ENCODE measurements at places on chromosomes 4 and X. TPM values are rescaled to one million over a fixed set of nuclear protein-coding genes. Genes with fewer than 3 reads are reported as not detected.

DNA sequence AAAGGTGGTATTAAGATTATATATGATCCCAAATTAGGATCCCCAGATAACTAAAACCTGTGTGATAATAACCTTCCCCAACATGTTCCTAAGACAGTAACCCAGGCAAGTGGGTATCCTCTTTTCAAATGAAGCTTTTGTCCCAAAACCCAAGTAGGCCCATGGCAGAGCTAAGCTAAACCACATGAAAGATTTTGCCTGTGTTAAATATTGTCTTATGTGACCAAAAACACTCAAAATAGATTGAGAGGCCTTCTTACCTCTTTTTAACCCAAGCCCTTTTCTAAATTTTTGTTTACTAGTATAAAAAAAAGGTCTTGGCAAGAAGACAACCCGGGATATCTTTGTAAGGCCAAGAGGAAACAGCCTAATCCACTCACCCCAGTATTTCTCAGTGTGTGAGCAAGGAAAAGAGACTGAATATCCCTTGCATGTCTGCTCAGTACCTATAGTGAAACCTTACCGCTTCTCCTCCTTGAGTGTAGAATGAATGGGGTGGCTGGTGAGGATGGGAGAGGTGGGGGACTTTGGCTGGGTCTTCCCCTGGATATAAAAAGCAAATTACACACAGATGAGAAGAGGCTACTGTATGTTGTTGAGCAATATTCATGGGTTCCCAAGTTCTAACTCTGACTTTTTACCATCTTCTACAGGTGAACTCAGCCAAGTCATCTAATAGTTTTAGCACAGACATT is 188.8 kb upstream of the BMP3 start:
- DNase-seq, result no peak

DNA sequence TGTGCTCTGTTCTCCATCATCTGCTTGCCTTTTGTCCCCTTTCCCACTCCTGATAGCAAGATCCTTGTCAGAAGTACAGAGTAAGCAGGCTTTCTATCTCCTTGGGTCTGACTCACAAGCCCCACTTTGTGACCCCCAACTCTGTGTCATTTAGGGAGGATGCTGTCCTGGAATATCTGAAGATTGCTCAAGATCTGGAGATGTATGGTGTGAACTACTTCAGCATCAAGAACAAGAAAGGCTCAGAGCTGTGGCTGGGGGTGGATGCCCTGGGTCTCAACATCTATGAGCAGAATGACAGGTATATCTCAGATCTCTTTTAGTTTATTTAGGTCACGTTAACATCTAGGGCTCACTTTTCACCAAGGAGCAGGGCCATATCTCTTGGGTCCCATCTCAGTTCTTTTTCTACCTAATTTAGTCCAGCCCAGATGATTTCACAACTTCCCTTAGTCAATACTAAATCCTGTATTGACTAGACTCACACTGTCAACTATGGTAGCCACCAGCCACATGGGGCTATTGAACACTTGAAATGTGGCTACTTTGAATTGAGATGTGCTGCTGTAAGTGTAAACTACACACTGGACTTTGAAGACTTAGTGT is 64.3 kb downstream of the MSN start:
- no peak for DNase-seq

GRCh38 chr4:108172231-108172752 is 3.6 kb upstream of the LEF1 start:
- no peak for DNase-seq

- no peak for DNase-seq
Measured at GRCh38 chr4:31467781-31468180, 747.6 kb downstream of the PCDH7 start.

- no peak for DNase-seq
Measured at GRCh38 chr4:8760561-8760960, 111.1 kb downstream of the HMX1 start.

- no peak for DNase-seq
Measured at GRCh38 chr4:182124359-182124758, 118.8 kb upstream of the TENM3 start.

DNA sequence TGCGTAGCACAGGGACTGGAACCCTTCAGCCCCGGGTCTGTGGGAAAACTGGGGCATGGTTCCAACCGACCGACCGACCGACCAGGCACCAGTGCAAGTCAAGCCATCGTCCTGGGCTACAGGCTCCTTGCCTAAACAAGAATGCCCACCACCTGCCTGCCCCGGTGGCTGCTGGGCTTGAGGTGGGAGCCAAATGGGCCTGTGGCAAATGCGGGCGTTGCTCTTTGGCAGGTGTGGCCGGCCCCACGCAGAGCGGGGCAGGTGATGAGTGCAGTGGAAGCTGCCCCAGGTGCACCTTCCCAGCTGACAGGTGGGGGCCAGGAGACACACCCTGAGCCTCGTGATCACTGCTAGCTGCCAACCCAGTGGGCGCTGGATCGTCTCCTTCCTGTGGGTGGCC is 77.9 kb downstream of the MTMR1 start:
- DNase-seq, result no peak

- DNase-seq, result no peak
Measured at GRCh38 chr4:825063-825970, 612 bp downstream of the CPLX1 start.

GRCh38 chr4:70195425-70195824 is at the start of gene ODAM:
ODAM (plus strand) TSS chr4:70195725; CDS start chr4:70196544, 819 bp downstream.
- DNase-seq, result no peak

DNA sequence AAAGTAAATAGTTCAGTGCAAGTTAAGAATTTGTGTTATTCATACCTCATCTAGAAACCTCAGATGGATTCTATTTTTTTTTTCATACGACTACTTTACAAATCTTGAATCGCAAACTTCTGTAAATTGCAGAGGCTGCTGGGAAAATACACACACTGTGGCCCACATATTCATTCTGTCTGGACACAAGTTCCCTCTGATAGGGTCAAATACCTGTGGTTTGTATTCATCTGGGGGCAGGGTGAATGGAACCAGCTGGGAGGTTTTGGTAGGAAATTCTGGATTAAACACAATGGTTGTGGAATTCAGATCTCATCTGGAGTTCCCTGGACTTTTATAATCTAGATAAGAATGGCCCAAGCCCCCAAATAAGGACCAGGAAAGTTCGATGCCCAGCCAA is 56.2 kb downstream of the SPATA18 start:
- DNase-seq, result no peak

Gene TMPRSS11D
- total RNA-seq, result not detected

Gene CFAP299
- total RNA-seq, result 5.5 TPM

Gene HTN1
- total RNA-seq, result not detected

Gene BEX2
- total RNA-seq, result 49.2 TPM
